Effector CD4-positive, alpha-beta T cell (primary cell): ENCODE measurements at places on chromosomes 12 and 14.

GRCh38 chr12:78387721-78388120 is 476.9 kb upstream of the SYT1 start:
- no peak for DNase-seq

- no peak for DNase-seq
Measured at GRCh38 chr12:51008329-51009055, 17.7 kb downstream of the SLC11A2 start.

GRCh38 chr14:88599326-88599725 is 36.5 kb downstream of the ZC3H14 start:
- DNase-seq = no peak

DNA sequence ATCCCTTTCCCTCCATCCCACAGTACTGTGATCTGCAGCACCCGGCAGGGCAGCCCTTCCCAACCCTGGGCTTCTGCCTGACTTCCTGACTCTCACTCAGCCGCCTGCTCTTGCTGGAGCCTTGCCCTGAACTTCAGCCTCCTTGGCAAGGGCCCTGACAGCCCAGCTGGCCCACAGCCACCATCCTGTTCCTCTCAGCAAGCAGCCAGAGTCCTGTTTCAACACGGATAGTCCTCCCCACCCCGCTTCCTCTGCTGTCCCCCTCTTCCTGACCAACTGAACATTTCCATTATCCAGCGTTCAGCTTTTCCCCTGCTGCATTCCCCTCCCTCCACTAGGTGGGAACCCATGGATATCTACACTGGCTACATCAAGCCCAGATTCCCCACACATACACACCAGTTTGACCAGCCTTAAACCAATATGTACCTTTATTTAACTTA is 74.0 kb upstream of the MDM1 start:
- DNase-seq = no peak
